ENCODE measurements at places on chromosomes 1 and 21.

GRCh38 chr1:1543706-1544099 lies 3.3 kb upstream of the TMEM240 start:
- DNase-seq, result no peak

GRCh38 chr1:226684026-226684425 lies 55.1 kb downstream of the ITPKB start:
- no peak for DNase-seq

DNA sequence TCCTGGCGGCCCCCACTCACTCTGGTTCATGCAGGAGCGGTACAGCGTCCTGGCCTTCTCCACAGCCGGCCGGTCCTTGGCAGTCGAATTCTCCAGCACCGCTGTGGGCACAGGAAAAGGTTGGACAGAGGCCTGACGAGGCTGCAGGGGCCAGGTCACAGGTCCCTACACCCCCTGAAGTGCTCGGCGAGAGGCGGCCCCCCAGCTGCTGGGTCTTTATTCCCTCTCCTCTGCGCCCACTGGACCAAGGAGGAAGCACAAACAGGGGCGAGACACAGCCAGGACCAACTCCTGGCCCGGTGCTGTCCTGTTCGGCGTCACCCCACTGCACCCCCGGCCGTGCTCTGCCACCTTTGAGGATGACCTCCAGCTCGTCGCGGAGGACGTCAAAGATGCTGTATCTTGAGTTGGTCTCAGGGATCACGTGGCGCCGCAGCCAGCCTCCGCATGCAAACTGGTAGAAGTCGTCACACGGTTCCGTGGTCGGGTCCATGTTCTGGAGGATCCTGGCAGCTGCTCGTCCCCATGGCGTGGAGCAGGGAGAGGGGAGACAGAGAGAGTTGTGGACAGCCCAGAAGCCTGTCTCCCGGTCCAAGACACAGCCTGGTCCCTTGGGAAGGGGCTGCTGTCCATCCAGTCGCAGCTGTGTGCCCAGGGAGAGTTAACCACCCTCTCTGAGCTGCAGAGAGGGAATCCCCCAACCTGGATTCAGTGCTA lies 22.9 kb downstream of the PRXL2B start:
- DNase-seq, result no peak

GRCh38 chr1:118340928-118341910 lies 156.2 kb upstream of the SPAG17 start:
- no peak for DNase-seq

GRCh38 chr1:211352985-211353515 lies 26.4 kb downstream of the TRAF5 start:
- DNase-seq, result peak; percentile 42

DNA sequence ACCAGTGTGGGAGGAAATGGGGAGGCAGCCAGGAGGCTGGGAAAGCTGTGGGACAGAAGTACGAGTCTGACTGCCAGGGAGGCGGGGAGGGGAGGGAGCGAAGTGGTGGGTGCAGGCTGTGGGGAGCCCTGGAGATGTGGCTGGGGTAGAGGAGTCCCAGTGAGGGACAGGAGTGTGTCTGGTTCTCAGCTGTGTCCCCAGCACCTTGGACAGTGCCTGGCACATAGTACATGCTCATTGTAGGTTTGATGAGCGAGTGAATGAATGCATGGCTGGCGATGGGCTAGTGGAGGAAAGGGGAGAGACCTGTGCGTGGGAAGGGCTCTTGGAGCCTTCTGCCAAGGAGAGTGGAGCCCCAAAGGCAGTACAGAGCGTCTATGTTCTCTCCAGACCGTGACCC lies 104.1 kb downstream of the SIK1 start:
- DNase-seq, result no peak

DNA sequence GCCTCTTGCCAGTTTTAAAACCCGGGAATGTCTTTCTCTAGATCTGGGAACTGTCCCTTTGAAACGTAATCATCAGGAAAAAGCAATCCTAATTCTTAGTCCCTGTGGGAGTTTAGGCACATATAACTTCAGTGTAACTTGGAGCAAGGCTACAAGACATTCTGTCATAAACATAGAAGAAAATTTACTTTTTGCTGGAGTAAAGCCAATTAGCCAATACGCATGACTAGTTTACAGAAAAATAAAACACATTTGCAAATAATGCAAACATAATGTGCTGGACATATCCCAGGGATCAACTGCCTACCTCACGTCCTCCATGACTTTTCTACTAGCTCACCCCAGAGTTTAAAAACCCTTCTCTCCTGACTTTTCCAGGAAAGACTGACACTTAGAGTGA lies 970.6 kb downstream of the MRPL39 start:
- DNase-seq, result no peak

DNA sequence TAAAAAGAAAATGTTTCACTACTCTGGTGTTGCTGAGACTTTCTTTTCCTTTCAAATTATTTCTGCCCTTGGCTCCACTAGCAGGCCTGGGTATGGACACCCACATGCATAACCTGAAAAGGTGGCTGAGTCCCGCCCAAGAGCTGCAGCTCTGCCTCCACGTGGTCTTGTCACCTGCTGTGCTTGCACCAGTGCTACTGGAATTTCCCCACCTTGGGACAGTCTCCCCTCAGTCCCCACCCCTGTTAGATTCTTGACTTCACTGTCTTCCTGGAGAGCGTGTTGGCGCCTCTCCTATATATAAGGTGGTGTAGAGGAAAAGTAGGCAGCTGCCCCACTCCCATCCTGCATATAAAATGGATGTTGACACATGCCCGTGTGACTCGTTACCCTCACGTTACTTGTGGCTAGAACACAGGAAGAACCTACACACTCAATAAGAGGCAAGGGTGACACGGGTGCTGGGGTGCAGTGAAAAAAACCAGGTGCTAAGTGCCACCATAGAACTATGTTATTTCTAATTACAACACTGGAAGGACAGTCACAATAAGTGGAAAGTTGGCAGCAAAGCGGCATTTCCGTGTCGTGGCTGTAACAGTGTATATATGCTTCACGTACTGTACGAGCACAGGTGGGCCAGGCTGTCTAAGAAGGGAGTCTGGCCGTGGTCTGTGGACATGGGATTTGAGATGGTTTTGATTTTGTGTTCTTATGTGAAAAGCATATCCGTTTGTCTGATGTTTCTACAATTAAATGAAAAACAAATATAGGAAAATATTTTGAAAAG lies 61.0 kb downstream of the POFUT2 start:
- DNase-seq, result no peak

GRCh38 chr1:85449356-85449755 lies 15.6 kb downstream of the DDAH1 start:
- DNase-seq, result no peak

Measured in stimulated activated CD4-positive, alpha-beta T cell treated with anti-CD3 and anti-CD28 coated beads, Interleukin-15, amount 100 ng/mL, for 1 hour (primary cell).